ENCODE measurements at places on chromosomes 12 and 14.
A peak's percentile ranks its signal among the peaks of the same experiment; 100 is the strongest.

GRCh38 chr14:95445676-95446075 lies 70.8 kb downstream of the SYNE3 start:
- DNase-seq = peak; percentile 85

DNA sequence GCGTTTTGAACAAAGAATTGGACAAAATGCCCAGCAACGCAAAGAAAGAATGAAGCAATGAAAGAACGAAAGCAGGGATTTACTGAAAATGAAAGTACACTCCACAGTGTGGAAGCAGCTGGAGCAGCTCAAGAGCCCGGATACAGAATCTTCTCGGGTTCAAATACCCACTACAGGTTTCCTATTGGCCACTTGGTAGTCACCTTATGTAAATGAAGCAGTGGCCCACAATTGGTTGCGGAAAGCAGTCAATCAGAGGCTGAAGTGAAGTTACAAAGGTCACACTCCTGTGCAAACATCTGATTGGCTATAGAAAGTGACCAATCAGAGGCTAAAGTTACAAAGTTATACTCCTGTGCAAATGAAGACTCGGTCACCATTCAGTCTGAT lies 15.0 kb upstream of the PPP1R13B start:
- DNase-seq = no peak

DNA sequence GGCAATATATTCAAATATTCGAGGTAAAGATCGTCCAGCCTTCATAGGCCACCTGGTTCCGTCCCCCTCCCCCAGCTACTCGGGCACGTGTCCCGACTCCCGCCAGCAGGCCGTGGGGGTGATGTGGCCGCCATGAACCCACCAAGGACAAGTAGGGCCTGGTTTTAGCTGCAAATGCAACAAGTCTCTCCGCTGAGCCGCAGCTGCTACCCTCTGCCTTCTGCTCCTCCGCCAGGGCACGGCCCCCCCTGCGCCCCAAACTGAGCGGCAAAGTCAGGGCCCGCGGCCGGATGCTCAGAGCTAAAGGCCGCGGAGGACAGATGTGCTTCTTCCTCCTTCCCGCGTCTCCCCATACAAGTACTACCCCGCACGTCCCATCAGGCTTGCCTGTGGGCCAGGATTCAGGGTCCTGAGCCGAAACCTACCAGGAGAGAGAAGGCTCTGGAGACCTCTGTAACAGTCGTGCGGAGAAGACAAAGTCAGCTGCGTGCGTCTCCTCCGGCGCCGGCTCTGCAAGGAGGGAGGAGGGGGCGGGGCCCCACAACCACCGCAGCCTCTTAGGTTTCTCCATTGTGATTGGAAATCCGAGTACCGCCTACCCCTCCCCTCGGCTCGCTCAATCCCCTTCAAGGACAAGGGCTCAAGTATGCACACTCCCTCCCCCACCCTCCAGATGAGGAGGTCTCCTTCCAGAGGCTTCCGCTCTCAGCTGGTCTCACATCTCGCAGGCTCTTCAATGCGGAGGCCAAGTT lies at the start of gene LDHB:
Gene LDHB (minus strand): TSS at position 517 of the 752 bp plus-strand sequence. CDS start 3,171 bp downstream, outside the sequence.
- peak; percentile 91 for DNase-seq

GRCh38 chr12:19461999-19462398 lies 22.7 kb downstream of the AEBP2 start:
- no peak for DNase-seq
